ENCODE measurements at places on chromosomes 11 and 22.
A peak's percentile ranks its signal among the peaks of the same experiment; 100 is the strongest.

- DNase-seq: no peak
These were observed 107.8 kb upstream of the RASSF10 start for GRCh38 chr11:12901272-12901671.

DNA sequence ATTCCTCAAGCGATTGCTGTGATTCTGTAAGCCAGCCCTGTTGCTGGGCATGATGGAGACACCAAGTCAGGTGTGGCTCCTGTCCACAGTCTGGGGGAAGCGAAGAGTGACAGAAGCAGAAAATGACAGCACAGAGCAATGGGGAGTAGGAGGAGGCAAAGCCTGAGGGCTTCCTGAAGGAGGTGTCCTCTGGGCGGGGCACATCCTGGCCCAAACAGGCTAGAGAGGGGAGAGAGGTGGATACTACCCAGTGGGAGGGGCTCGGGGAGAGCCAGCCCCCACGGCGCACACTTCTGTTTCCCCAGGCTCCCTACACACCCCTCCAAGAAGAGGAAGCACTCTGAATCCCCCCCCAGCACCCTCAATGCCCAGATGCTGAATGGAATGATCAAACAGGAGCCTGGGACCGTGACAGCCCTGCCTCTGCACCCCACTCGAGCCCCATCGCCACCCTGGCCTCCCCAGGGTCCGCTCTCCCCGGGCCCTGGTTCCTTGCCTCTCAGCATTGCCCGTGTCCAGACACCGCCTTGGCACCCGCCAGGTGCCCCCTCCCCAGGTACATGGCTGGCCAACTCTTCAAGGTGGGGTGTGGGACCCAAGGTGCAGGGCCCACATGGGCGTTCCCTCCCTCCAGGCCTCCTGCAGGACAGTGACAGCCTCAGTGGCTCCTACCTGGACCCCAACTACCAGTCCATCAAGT is 18.9 kb downstream of the MYRF start:
- no peak for DNase-seq

DNA sequence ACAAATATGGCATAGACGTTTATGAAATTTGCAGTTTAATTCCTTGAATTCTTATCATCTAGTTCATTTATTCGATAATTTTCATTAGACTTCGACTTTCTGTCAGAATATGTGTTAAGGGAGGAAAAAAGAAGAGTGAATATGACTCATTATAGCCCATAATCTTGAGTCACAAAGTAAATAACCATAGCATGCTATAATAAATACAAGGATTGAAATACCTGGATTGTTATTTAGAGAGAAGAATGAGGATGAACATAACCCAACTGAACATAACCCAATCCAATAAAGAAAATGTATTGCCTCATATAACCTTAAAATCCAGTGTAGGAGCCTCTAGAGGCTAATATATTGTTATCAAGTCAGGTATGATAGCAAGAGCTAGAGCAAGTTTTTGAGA is 1858.3 kb upstream of the RAG2 start:
- DNase-seq: no peak

DNA sequence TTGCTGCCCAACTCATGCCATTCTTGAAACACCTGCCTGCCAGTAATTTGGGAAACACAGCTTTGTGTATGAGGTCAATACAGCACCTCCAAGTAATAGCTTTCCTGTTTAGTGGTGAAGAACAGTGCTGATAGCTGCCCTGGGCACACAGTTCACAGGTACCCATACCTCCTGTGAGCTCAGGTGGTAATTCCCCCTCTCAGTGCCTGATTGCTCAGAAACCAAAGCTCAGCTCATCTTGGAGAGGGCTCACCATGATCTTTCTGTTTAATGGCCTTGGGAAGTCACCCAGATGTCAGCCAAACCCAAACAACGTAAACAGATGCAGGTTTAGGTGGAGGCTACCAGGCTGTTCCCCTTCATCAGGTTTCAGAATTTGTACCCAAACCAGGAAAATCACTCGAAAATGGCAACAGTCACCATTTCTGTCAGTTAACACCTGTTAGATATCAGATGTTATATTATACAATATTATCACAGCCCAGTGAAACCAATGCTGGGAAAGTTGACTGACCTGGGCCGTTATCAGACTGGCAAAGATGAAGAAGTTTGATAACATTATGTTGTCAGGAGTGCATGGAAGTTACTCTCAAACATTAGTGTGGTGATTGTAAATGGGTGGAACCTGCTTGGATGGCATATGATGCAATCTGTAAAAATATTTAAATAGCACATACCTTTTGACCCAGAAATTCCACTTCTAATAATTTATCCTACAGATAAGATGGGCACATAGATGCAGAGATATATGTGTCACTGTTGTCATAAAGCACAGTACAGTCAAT is 18.9 kb downstream of the VSTM5 start:
- DNase-seq: no peak

- no peak for DNase-seq
These were observed 91.2 kb upstream of the CSNK2A3 start for GRCh38 chr11:11444027-11444803.

GRCh38 chr11:18768472-18768901 is 23.1 kb downstream of the PTPN5 start:
- DNase-seq: no peak

DNA sequence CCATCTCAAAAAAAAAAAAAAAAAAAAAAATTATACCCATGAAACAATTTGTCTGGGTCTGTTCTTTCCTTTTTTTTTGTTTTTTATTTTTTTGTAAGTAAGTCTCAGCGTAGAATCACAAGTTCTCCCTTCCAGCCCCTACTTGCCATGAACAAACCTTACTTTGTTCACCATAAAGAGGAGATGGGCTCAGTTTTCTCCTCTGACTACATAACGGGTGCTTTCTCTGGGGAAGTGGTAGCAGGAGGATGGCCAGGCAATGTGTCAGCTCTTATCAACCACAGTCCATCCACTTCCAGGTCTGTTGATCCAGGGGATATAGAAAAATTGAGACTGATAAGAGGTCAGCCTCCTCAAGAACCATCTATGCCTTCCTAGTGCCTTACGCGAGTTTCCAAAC is 11.0 kb downstream of the ASCC2 start:
- DNase-seq: no peak

- no peak for DNase-seq
These were observed 37.8 kb downstream of the HIRA start for GRCh38 chr22:19393704-19394103.

DNA sequence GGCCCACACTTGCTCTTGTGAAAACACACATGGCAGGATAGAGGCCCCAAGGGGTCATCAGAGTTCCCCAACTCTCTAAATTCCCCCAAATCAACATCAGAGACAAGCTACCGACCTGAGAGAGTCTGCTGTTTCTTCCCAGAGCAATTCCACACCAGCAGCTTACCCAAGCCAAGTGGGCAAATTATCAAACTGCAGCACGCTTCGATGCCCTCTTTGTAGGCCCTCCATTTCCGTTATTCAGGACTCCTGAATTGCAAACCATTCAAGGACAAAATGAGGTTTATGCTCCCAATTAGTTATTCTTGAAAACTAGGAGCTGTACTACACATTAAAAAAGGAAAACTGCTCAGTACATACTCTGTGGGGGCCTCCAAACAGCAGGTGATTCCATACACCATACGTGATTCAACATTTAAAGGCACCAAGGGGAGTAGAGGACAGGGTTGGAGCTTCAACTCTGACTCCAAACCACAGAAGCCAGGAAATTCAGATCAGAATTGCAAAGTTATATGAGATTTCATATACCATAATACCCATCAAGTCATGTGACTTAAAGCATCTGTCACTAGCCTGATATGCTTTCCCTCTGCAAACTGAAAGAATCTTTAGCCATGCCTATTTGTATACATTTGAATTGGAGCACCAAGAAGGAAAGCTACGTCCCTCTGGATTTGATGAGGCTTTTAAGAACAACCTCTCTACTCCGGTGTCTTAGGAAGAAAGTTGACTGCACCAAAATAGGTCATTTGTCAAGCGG is 234.8 kb downstream of the CADM1 start:
- no peak for DNase-seq

DNA sequence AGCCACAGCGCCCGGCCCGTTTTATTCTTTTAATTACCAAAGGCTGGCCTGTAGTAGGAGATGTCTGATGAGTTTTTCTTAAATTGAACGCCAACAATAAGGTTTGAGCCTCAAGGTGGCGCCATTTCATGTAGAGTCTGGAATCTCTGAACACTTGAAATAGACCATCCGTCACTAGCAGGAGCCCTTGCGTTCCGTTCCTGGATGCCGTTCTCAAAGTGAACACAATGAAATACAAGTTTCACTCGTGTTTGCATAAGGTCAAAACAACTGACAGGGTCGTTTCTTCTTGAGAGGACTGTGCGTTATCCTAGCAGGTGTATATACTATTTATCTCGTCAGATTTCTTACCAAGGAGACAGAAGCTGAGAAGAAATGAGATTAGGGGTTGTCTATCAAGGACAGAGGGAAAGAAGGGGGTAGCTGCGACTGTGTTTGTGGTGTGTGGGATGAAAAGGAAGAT is 18.7 kb upstream of the SCGB1D1 start:
- peak; percentile 60 for DNase-seq

GRCh38 chr22:19632668-19633148 is 81.6 kb upstream of the SEPTIN5 start:
- DNase-seq: no peak

- DNase-seq: no peak
These were observed 189.1 kb downstream of the IGLL1 start for GRCh38 chr22:23391022-23391421.

- no peak for DNase-seq
These were observed 37.9 kb upstream of the ARHGAP20 start for GRCh38 chr11:110750100-110750499.

- DNase-seq: no peak
These were observed 28.4 kb upstream of the SIK2 start for GRCh38 chr11:111573821-111574249.

Measured in CD4-positive, alpha-beta T cell treated with Interleukin-15 for 1 hour (primary cell).